Lung (tissue), 17 donors: ENCODE measurements at places on chromosomes 7 and 10. TPM values are rescaled to one million over a fixed set of nuclear protein-coding genes. Genes with fewer than 3 reads are reported as not detected.

- H3K36me3 ChIP-seq = no peaks in the 10 kb centered on the region
- no peak overlapping the region for H3K27ac ChIP-seq
- no peak for DNase-seq
Measured at GRCh38 chr7:70171369-70171920, 573.2 kb downstream of the AUTS2 start.

- no peak overlapping the region for H3K4me3 ChIP-seq
- H3K27me3 ChIP-seq = peaks cover 5% of the 10 kb centered on the region
- no peaks in the 10 kb centered on the region for H3K4me1 ChIP-seq
- no peaks in the 10 kb centered on the region for H3K36me3 ChIP-seq
- DNase-seq = no peak
Measured at GRCh38 chr10:28666751-28667467, 10.4 kb upstream of the BAMBI start.

GRCh38 chr10:8437896-8438295, 383.4 kb downstream of the GATA3 start:
- no peak overlapping the region for H3K27ac ChIP-seq
- no peaks in the 10 kb centered on the region for H3K4me1 ChIP-seq
- peaks cover 28% of the 10 kb centered on the region for H3K27me3 ChIP-seq
- H3K36me3 ChIP-seq = no peaks in the 10 kb centered on the region
- H3K4me3 ChIP-seq = no peak overlapping the region

DNA sequence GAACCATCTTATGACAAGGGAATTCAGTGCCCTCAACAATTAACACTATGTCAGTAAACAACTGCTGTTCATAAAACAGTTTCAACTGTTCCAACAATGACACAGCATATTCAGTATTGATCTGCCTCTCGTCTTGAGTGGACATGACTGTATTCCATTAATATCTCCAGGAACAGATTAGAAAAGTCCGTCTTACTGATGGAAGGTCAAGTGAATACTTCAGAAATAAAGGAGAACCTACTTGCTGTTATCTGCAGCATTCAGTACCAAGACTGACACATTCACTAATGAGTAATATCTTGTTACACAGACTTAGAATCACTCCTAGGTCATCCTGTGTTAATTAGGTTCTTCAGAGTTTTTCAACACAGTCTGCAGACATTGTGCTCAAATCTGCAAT, 12.1 kb downstream of the KBTBD2 start:
- H3K4me3 ChIP-seq = no peak overlapping the region
- DNase-seq = no peak
- H3K4me1 ChIP-seq = peaks cover 10% of the 10 kb centered on the region
- peaks cover 4% of the 10 kb centered on the region for H3K36me3 ChIP-seq

- H3K27me3 ChIP-seq = no peaks in the 10 kb centered on the region
- H3K4me1 ChIP-seq = peaks cover 4% of the 10 kb centered on the region
- H3K36me3 ChIP-seq = no peaks in the 10 kb centered on the region
- no peak for DNase-seq
- H3K4me3 ChIP-seq = no peak overlapping the region
- no peak overlapping the region for H3K27ac ChIP-seq
Measured at GRCh38 chr10:131273476-131273875, 38.0 kb downstream of the TCERG1L start.

GRCh38 chr10:101778781-101779543, 3.0 kb upstream of the FGF8 start:
- no peak overlapping the region for H3K4me3 ChIP-seq
- no peak overlapping the region for H3K27ac ChIP-seq
- H3K4me1 ChIP-seq = peaks cover 3% of the 10 kb centered on the region
- DNase-seq = peak; percentile 61

- peak overlapping the region; percentile 98 for H3K4me3 ChIP-seq
- H3K4me1 ChIP-seq = peaks cover 10% of the 10 kb centered on the region
- H3K27ac ChIP-seq = peak overlapping the region; percentile 87
- no peak for DNase-seq
- no peaks in the 10 kb centered on the region for H3K27me3 ChIP-seq
Measured at GRCh38 chr7:77697535-77697831, 1.2 kb downstream of the RSBN1L start.

DNA sequence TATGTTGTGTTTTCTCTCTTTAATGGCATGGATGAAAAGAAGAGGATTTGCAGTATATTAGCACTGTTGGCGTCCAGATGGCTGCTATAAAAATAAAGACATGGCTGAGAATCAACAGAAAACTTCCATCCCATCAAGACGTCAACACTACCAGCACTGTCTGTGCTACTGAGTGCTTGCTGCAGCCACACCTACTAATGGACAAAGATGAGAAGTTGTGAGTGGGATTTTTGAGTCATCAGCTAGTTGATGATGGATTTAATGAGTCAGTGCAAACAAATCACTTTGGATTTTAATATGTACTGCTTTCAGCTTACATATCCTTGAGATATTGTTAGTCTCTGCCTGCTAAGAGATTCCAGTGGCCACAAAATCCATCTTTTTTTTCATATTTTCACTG, 631.0 kb upstream of the ANKRD30A start:
- no peak for DNase-seq
- H3K4me1 ChIP-seq = peaks cover 7% of the 10 kb centered on the region
- H3K4me3 ChIP-seq = no peak overlapping the region

- H3K27me3 ChIP-seq = peaks cover 5% of the 10 kb centered on the region
- no peak overlapping the region for H3K4me3 ChIP-seq
- H3K36me3 ChIP-seq = no peaks in the 10 kb centered on the region
- no peaks in the 10 kb centered on the region for H3K4me1 ChIP-seq
Measured at GRCh38 chr7:128915271-128915819, 4.8 kb upstream of the KCP start.

GRCh38 chr10:114043532-114044246, at the start of gene ADRB1:
Gene ADRB1 (plus strand): TSS chr10:114043866. CDS start chr10:114044133, 267 bp downstream.
- peak within 1 kb of the TSS; percentile 80 for H3K4me3 ChIP-seq
- peak within 1 kb of the TSS; percentile 91 for H3K27ac ChIP-seq
- no peaks in the 10 kb centered on the region for H3K27me3 ChIP-seq
- peak; percentile 84 for DNase-seq
- H3K4me1 ChIP-seq = no peaks in the 10 kb centered on the region

GRCh38 chr7:142887282-142888015, 1.9 kb upstream of the TRPV6 start:
- H3K27me3 ChIP-seq = no peaks in the 10 kb centered on the region
- H3K27ac ChIP-seq = no peak overlapping the region
- no peaks in the 10 kb centered on the region for H3K4me1 ChIP-seq

GRCh38 chr7:16803125-16803524, 1.7 kb downstream of the AGR2 start:
- H3K4me3 ChIP-seq = no peak overlapping the region
- no peaks in the 10 kb centered on the region for H3K4me1 ChIP-seq
- no peak for DNase-seq

DNA sequence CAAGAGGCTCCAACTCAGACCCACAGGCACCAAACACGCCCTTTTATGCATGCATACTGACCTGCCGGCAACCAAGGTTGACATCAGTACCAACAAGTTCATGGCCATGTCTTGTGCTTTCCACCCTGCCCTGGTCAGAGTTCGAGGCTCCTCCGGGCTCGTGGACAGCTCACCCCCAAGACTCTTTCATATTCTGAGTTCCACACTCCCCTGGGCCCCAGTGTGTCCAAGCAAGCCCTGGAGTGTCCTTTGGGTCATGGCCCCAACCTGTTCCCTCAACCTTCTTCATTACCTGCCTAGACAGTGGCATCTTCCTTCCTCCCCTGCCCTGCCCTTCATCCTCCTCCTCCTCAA, 40.5 kb downstream of the HIF1AN start:
- H3K27me3 ChIP-seq = peaks cover 45% of the 10 kb centered on the region
- H3K27ac ChIP-seq = no peak overlapping the region
- no peaks in the 10 kb centered on the region for H3K4me1 ChIP-seq
- no peaks in the 10 kb centered on the region for H3K36me3 ChIP-seq
- DNase-seq = no peak

GRCh38 chr10:11003679-11004078, 14.0 kb upstream of the CELF2 start:
- no peaks in the 10 kb centered on the region for H3K36me3 ChIP-seq
- no peak overlapping the region for H3K27ac ChIP-seq
- no peaks in the 10 kb centered on the region for H3K4me1 ChIP-seq
- H3K4me3 ChIP-seq = no peak overlapping the region
- DNase-seq = no peak
- H3K27me3 ChIP-seq = no peaks in the 10 kb centered on the region

- H3K4me3 ChIP-seq = no peak overlapping the region
- no peak for DNase-seq
- no peak overlapping the region for H3K27ac ChIP-seq
- H3K4me1 ChIP-seq = no peaks in the 10 kb centered on the region
- no peaks in the 10 kb centered on the region for H3K27me3 ChIP-seq
- H3K36me3 ChIP-seq = no peaks in the 10 kb centered on the region
Measured at GRCh38 chr7:39761449-39761848, 138.1 kb downstream of the RALA start.

- DNase-seq = peak; percentile 70
- H3K4me3 ChIP-seq = peak overlapping the region; percentile 36
- no peaks in the 10 kb centered on the region for H3K36me3 ChIP-seq
- H3K27me3 ChIP-seq = no peaks in the 10 kb centered on the region
- H3K27ac ChIP-seq = peak overlapping the region; percentile 3
Measured at GRCh38 chr7:20330928-20331909, 519 bp downstream of the ITGB8 start.

GRCh38 chr7:17103170-17103569, 195.3 kb upstream of the AHR start:
- H3K4me1 ChIP-seq = no peaks in the 10 kb centered on the region
- no peak overlapping the region for H3K27ac ChIP-seq
- H3K36me3 ChIP-seq = no peaks in the 10 kb centered on the region
- DNase-seq = no peak
- H3K4me3 ChIP-seq = no peak overlapping the region
- H3K27me3 ChIP-seq = no peaks in the 10 kb centered on the region

- H3K36me3 ChIP-seq = no peaks in the 10 kb centered on the region
- no peak overlapping the region for H3K27ac ChIP-seq
- no peaks in the 10 kb centered on the region for H3K4me1 ChIP-seq
- H3K4me3 ChIP-seq = no peak overlapping the region
- DNase-seq = no peak
- no peaks in the 10 kb centered on the region for H3K27me3 ChIP-seq
Measured at GRCh38 chr7:65931685-65932084, 50.3 kb downstream of the GUSB start.

DNA sequence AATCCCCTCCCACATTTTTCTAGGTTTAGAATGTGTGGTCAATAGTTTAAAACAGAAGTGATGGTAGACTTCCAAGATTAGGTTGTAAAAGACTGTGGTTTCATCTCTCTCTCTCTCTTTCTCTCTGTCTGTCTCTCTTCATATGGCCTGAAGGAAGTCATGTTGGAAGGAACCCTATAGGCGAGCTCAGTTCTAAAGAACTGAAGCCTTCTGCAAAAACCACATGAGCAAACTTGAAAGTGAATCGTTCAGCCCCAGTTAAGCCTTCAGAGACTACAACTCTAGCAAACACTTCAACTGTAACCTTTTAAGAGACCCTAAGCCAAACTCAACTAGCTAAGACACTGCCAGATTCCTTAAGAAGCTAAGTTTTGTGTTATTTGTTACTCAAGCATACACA, 707.5 kb upstream of the LRRTM3 start:
- no peak overlapping the region for H3K27ac ChIP-seq
- H3K4me1 ChIP-seq = no peaks in the 10 kb centered on the region
- DNase-seq = no peak

The CYP2W1 gene
- not detected for total RNA-seq

The HTR5A gene
- not detected for total RNA-seq

The VWC2 gene
- total RNA-seq = not detected

The PNLIPRP3 gene
- total RNA-seq = not detected

The BUD23 gene
- 33.5 TPM for total RNA-seq

The OPN4 gene
- total RNA-seq = not detected

The ZNF804B gene
- not detected for total RNA-seq
